ENCODE measurements at places on chromosomes 4 and X.
A peak's percentile ranks its signal among the peaks of the same experiment; 100 is the strongest.

DNA sequence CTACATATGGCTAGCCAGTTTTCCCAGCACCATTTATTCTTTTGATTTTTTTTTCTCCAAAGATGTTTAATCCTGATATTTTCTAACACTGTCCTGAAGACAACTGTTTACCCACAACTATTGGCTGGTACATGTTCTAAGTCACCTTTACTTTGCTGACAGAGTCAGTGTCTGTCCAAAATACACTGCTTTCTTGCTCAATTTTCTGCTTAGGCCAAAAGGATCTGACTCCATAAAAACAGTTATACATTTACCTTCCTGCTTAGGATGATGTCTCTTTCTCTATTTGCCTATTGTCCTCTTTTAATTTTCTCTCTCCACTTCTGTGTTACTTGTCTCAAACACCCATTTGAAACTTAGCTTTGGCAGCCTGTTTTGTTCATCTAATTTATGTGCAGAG is 3.2 kb downstream of the ADH1C start:
- no peak for DNase-seq

GRCh38 chrX:9560219-9560618 is 95.4 kb downstream of the TBL1X start:
- no peak for DNase-seq

DNA sequence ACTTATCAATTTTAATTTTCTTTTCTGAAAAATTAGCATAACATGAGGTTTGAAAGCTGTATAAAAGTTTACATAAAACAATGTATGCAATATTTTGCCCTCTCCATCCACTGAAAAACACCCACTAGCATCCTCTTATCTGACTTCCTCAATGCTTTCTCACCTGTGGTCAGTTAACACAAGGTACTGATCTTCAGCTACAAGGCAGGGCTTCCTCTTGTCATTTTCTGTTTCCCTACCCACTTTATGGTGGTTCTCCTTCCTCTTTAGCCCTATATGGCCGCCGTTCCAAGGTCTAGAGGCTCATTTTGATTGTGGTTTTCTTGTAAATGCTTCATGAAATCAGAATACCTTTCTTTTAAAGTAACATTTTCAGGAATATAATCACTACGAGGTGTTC is 618.6 kb upstream of the CPEB2 start:
- DNase-seq = no peak

DNA sequence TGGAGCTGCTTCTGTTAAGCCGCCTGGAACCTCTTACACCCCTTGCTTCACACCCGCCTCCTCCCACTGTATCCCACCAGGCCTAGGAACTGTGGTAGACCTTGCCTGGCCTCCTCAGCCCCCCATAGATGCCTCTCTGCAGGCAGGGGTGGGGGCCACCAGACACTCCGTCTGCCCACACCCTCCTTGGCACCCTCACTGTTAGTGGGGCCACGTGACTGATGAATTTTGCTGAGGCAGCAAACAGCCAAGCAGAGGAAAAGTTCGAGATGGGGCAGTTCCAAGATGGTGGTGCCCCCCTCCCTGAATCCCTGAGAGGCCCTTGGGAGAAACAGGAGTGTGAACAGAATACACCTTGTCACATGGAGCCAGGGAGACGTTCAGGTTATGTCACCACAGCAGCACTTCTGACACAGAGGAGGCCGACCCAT is 41.2 kb upstream of the C4orf50 start:
- no peak for DNase-seq

DNA sequence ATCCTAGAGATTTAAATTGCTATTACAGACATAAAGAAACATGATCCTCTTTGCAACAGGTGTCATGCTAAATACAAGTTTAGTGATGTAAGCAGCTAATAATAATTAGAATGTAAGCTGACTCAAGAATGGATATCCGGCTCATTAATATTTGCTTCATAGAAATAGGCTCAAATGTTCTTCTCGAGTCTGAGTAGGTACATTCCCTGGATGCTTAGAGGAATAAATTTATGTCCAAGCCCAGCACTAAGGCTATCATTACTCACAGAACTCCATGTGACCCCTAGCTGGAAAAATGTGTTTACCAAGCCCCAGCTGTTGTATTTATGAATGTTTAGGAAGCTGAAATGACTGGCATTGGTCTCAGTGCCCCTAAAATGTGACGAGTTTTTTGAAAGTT is 87.6 kb upstream of the TSPAN7 start:
- DNase-seq = no peak

DNA sequence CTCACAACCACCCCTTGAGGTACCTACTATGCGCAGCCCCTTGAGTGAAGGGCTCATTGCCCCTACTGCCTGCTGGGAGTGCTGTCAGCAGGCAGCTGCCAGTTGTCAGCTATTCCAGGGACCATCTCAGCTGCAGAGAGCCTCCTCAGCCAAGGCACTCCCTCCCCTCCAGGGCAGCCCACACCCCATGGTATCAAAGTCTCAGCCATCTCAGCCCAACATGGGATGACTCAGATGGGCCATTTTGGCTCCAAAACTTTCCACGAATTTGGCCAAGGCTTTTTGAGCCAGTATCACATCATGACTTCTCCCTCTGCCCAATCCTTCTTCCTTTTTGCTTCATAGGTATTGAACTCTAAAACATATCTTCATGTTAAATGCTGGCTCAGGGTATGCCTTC is 61.4 kb upstream of the MAP3K15 start:
- DNase-seq = no peak

DNA sequence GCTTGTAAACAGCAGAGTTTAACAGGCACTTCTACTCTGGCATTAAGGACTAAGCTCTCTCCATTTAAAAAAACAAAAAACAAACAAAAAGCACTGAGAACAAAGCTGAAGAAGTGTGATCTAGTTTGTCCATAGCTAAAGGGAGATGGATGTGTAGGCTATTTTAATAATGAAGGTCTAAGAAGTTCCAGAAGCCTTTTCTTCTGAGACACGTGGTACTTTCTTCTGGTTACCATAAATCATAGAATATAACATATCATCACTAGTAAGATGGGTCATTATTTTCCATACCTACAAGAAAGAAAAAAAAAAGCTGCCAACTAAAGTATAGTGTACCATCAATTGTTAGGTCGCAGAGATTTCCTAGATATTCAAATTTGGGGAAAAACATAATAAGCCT is 722 bp upstream of the NBDY start:
- DNase-seq = no peak

GRCh38 chr4:175622887-175623286 is 189.2 kb downstream of the GPM6A start:
- peak; percentile 44 for DNase-seq

Measured in ecto neural progenitor cell (in vitro differentiated cells).